Natural killer cell (primary cell): ENCODE measurements at places on chromosomes 2 and 18.

- no peak for DNase-seq
Measured at GRCh38 chr2:127321303-127321702, 27.4 kb upstream of the ERCC3 start.

DNA sequence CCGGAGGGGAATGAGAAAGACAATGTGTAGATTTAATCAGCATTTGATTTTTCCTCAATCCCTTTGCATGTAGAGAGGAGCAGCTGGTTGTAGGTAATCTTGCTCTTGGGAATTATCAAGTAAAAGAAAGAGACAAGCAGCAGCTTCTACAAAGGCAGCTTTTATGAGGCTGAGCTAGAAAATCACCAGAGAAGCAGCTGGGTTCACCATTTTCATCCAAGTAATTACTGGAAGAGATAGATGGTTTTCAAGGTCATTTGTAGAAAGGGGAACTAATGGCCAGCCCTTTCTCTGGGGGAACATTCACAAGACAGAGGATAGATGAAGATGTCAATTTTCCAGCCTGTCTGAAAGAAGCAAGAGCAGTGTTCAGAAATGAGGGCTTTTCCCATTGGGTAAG is 113.0 kb downstream of the RND3 start:
- DNase-seq, result no peak

DNA sequence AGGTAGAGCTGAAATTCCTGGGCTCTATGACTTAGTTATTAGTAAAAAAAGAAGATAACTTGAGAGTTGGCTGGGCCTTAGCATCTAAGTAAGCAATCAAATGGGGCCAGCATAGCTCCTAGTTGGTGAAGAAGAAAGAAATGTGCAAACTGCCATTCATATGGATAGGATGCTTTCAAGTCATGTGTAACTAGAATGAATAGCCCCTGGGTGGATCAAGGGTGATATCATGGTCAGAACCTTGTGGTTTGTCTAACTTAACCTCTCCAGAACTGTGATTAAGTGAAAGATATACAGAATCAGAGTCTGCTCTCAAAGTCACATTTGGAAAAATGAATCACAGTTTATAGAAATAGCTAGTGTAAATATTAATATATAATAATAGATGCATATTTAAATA is 198.7 kb upstream of the DTNA start:
- DNase-seq, result no peak

GRCh38 chr2:12201369-12201768 is 454.9 kb downstream of the LPIN1 start:
- DNase-seq, result no peak

DNA sequence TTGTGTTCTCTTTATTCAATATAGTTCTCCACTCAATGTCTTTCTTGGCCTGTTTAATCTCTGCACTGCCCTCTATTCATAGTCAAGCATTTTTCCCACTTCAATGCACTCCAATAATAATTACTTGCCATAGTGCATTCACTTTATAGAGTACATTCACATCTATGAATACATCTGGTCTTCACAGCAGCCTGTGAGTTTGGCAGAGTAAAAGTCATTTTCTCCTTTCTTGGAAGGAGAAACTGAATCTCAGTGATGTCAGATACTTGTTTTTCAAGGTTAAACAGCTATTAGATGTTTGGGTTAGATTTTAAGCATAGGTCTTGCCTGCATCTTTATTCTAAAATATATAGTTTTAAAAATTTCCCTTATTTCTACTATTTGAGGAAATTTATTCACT is 373.2 kb downstream of the TRIB2 start:
- no peak for DNase-seq

DNA sequence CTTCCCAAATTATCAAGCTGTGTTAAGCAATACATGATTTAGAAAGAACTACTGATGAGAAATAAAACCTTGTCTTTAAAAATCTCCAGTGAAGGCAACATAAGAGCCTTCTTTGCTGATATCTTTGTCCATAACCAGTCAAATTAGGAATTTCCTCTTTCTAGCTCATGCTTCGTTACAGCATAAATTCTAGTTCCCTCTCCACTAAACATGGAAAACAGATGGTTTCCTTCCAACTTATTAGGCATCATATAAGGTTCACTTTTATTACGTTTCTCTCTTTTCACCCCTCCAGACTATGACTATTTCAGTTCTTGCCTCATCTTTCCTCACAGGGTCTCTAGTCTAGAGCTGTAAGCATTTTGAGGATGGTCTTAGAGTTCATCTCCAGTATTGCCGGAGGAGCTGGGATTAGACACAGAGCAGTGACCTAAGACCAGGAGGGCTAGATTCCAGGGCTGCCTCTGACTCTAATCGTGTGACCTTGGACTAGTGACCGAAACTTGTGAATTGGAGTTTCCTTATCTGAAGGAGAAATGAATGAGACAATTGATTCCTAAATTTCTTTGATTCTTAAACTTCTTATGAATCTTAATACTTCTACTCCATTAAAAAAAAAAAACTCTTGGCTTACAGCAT is 195.5 kb upstream of the APCDD1 start:
- DNase-seq, result no peak

GRCh38 chr2:77977471-77978063 is 455.4 kb upstream of the LRRTM4 start:
- no peak for DNase-seq

- no peak for DNase-seq
Measured at GRCh38 chr2:179354739-179355537, 90.3 kb upstream of the SESTD1 start.
